ENCODE measurements at places on chromosomes 11 and 22.

- H3K4me3 ChIP-seq = no peak overlapping the region
- DNase-seq = no peak
- no peaks in the 10 kb centered on the region for H3K36me3 ChIP-seq
- H3K4me1 ChIP-seq = no peaks in the 10 kb centered on the region
- peaks cover 19% of the 10 kb centered on the region for H3K27me3 ChIP-seq
- H3K27ac ChIP-seq = no peak overlapping the region
Measured at GRCh38 chr11:76729214-76729613, 53.9 kb upstream of the TSKU start.

DNA sequence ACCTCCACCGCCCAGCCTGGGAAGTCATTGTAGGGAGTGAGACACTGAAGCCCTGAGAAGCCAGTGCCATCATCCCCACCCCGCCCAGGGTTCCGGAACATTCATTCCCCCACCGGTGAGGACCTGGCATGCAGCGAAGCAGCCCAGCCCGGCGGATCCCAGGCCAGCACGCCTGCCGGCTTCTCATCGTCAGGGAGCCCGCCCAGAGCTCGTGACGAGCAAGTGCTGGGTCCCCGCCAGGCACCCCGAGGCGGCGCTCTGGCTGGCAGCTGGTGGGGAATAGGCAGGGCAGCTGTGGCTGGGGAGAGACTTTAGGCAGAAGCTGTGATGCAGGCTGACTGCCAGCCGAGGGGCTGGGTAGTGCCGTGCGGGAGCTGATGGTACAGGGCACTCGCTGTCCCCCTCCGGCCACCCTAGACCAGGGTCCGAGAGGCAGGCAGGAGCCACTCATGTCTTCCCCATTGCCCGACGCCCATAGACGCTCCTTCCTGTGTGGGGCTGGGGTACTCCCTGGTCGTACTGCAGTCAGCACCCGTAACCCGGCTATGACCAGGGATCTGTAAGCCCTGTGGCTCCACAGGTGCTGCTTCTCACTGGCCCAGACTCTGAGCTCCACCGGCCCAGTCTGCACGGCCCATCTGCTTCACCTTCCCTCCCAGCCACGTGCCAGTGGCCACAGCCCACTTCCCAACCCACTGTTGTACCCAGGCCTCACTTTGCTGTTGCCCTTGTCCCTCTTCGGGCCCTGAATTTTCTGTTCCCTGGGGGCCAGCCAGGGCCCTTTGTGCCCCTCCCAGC is 24.5 kb upstream of the CABP7 start:
- H3K4me3 ChIP-seq = no peak overlapping the region
- peaks cover under 1% of the 10 kb centered on the region for H3K4me1 ChIP-seq
- no peaks in the 10 kb centered on the region for H3K27me3 ChIP-seq
- H3K36me3 ChIP-seq = peaks cover 4% of the 10 kb centered on the region

DNA sequence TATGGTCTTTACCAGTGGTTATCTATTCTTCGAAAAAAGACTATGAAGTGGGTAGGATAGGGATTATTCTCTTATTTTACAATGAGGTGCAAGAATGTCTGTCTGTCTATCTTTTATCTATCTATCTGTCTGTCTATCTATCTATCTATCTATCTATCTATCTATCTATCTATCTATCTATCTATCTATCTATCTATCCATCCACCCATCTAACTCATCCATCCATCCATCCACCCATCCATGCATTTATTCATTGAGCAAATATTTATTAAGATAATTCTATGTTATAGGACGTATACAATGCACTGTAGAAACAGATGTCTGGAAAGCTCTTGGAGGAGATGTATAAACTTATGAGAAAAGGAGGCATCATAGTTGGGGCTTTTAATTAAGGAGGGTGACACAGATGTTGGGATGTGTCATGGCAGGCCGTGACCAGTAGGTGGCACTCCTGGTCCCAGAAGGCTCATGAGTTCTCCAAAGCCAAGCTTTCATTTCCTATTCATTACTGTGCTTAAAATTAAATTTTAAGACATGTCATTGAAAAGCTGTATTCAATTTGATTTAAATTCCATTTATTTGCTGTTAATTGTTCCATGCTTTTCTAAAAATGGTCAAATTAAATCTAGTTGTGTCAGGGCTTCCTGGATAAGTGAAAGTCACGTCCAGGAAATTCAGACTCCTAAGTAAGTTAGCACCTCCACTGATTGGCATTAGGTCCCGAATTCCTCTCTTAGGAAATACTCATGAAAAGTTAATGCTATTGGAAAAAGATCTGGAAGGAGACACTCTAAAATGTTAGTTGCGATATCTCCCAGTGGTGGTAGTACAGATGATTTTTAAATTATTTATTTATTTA is 19.0 kb upstream of the E2F8 start:
- H3K36me3 ChIP-seq = no peaks in the 10 kb centered on the region
- no peak overlapping the region for H3K4me3 ChIP-seq
- H3K27me3 ChIP-seq = peaks cover 16% of the 10 kb centered on the region
- peak; percentile 76 for DNase-seq

- H3K27me3 ChIP-seq = peaks cover 21% of the 10 kb centered on the region
- H3K4me3 ChIP-seq = no peak overlapping the region
- H3K36me3 ChIP-seq = no peaks in the 10 kb centered on the region
- H3K27ac ChIP-seq = no peak overlapping the region
- H3K4me1 ChIP-seq = no peaks in the 10 kb centered on the region
- no peak for DNase-seq
Measured at GRCh38 chr22:36963302-36963701, 49.9 kb downstream of the CSF2RB start.

DNA sequence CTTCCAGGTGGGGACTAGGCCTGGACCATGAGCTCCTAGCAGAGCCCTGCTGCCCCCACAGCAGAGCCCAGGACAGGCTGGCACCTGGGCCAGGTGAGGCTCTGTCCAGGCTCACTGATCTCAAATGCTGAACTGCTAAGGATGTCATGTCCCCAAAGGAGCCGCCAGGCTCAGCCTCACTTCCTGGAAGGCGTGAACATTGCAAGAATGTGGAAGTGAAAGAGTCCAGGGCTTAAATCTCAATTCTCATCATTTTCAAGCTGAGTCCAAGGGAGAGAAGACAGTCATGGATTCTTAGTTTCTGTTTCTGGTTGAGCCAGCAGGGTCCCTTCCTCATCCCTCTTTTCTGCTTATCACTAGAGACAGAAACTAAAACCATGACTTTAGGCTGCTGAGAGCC is 5.0 kb downstream of the ASCL2 start:
- H3K27me3 ChIP-seq = peaks cover 5% of the 10 kb centered on the region
- H3K4me1 ChIP-seq = peaks cover 22% of the 10 kb centered on the region
- peak overlapping the region; percentile 80 for H3K27ac ChIP-seq
- no peak overlapping the region for H3K4me3 ChIP-seq

- H3K36me3 ChIP-seq = no peaks in the 10 kb centered on the region
- peak; percentile 26 for DNase-seq
- no peak overlapping the region for H3K4me3 ChIP-seq
- H3K27me3 ChIP-seq = no peaks in the 10 kb centered on the region
- peaks cover 18% of the 10 kb centered on the region for H3K4me1 ChIP-seq
Measured at GRCh38 chr22:46561435-46561905, 24.1 kb upstream of the CELSR1 start.

GRCh38 chr11:97956904-97957303 is 1063.8 kb upstream of the CNTN5 start:
- no peaks in the 10 kb centered on the region for H3K4me1 ChIP-seq
- H3K36me3 ChIP-seq = no peaks in the 10 kb centered on the region
- H3K27ac ChIP-seq = no peak overlapping the region
- DNase-seq = no peak
- no peak overlapping the region for H3K4me3 ChIP-seq

DNA sequence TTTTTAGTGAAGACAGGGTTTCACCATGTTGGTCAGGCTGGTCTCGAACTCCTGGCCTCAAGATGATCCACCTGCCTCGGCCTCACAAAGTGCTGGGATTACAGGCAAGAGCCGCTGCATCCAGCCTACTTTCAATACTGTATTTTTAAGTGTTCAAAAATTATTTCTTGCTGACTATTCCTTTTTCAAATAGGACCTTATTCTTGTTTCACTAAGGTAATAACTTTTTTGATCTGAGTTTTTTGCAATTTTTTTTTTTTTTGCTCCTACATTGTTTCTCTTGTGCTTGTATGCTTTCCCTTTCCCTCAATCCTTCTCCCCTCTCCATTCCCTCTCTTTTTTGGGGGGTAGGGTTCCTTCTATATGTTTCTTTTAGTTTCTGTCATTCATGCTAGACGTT is 73.1 kb downstream of the FAM168A start:
- peaks cover 10% of the 10 kb centered on the region for H3K36me3 ChIP-seq
- no peak for DNase-seq
- H3K4me1 ChIP-seq = peaks cover 42% of the 10 kb centered on the region

GRCh38 chr11:30128269-30128932 is 102.4 kb upstream of the FSHB start:
- H3K4me3 ChIP-seq = no peak overlapping the region
- H3K27ac ChIP-seq = no peak overlapping the region
- no peaks in the 10 kb centered on the region for H3K4me1 ChIP-seq
- H3K36me3 ChIP-seq = no peaks in the 10 kb centered on the region

GRCh38 chr11:47587723-47588326 is 1.3 kb downstream of the FAM180B start:
- H3K4me3 ChIP-seq = no peak overlapping the region
- H3K36me3 ChIP-seq = peaks cover 11% of the 10 kb centered on the region
- H3K4me1 ChIP-seq = peaks cover 10% of the 10 kb centered on the region
- peaks cover 7% of the 10 kb centered on the region for H3K27me3 ChIP-seq
- DNase-seq = no peak

GRCh38 chr11:129652835-129653234 is 162.8 kb upstream of the TMEM45B start:
- H3K36me3 ChIP-seq = no peaks in the 10 kb centered on the region
- no peak for DNase-seq
- H3K27me3 ChIP-seq = peaks cover 4% of the 10 kb centered on the region
- no peak overlapping the region for H3K4me3 ChIP-seq

- H3K36me3 ChIP-seq = peaks cover 21% of the 10 kb centered on the region
- DNase-seq = no peak
- no peaks in the 10 kb centered on the region for H3K27me3 ChIP-seq
- peak overlapping the region; percentile 96 for H3K4me3 ChIP-seq
- H3K4me1 ChIP-seq = peaks cover 43% of the 10 kb centered on the region
Measured at GRCh38 chr11:2306452-2306823, 4.6 kb downstream of the TSPAN32 start.

Data from activated CD4-positive, alpha-beta T cell treated with anti-CD3 and anti-CD28 coated beads, Interleukin-2, amount 10 ng/mL, durations not matched to agents 7 days and 5 days (primary cell).